ENCODE measurements at places on chromosomes 5 and 9.

GRCh38 chr5:113338628-113339027 is 96.2 kb downstream of the TSSK1B start:
- no peak for DNase-seq

GRCh38 chr5:179585941-179586401 is 35.6 kb downstream of the RUFY1 start:
- no peak for DNase-seq

DNA sequence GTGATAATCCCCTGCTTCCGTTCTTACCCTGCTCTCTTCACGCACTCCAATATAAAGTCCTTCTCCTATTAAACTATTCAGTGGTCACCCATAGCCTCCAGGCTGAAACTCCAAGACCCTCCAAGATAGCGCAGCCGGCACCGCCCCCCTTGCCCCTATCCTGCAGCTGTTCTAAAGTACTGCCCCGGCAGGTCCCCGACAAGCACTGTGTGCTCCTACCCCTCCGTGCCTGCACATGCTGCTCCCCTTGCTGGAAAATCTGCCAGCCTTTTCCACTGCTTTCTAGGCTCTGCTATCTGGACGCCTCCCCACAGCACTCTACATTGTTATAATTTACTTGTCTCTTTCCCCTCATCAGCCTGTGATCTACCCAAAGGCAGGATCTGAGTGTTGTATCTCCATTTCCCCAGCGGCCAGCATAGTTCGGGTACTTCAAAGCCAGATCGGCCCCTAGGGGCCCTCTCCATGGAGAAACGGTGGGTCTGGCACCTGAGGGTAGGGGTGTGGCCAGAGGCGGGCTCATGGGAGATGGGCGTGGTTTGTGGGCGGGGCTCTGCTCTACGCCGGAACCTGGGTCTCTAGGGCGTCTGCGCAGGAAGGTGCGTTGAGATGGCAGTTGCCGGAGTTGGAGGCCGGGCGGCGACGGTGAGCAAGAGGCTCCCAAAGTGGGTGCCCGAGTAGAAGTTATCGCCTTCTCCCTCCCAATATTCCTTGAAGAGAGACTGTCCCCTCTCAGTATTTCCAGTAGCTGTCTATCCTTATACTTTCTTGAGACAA is 83.5 kb upstream of the RUSC2 start:
- DNase-seq, result no peak

GRCh38 chr9:93960221-93960970 is 5.2 kb upstream of the BARX1 start:
- no peak for DNase-seq

DNA sequence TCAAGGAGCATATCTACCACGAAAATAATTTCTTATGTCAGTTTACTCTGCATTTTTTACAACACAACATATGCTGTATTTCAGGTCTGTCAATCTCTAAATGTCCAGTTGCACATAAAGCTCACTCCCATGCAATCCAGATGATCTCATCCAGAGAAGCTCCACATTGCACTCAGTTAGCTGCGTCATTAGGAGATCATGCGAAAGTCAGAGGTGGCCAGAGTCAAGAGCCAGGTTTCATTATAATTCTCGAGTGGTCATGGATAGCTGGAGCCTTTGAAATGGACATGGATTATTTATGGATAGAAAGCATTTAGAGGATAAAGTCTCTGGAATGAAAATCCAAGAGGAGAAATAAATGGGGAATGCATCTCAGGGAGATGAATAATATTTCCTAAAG is 232.3 kb downstream of the GAS1 start:
- DNase-seq, result no peak
